ENCODE measurements at places on chromosomes 6 and 20. TPM values are rescaled to one million over a fixed set of nuclear protein-coding genes. Genes with fewer than 3 reads are reported as not detected.

Gene SFT2D1
- 41.4 TPM for total RNA-seq

Gene FAM50B
- total RNA-seq, result 7.7 TPM

Gene TRIM40
- total RNA-seq, result not detected

Gene GPSM3
- 0.40 TPM for total RNA-seq

Gene SLC44A4
- total RNA-seq, result 0.29 TPM

Gene MBOAT1
- total RNA-seq, result 3.9 TPM

Gene STX11
- 2.6 TPM for total RNA-seq

Gene SMOC2
- not detected for total RNA-seq
